ENCODE measurements at places on chromosomes 4 and X. TPM values are rescaled to one million over a fixed set of nuclear protein-coding genes. Genes with fewer than 3 reads are reported as not detected.
A peak's percentile ranks its signal among the peaks of the same experiment; 100 is the strongest.

The TBC1D9 gene
- total RNA-seq, result 4.9 TPM

The FGA gene
- total RNA-seq, result not detected

The TMPRSS11B gene
- total RNA-seq, result not detected

The VCX3B gene
- 1.3 TPM for total RNA-seq

The STK32B gene
- total RNA-seq, result not detected

The USP51 gene
- total RNA-seq, result 7.3 TPM

The PLP1 gene
- 0.07 TPM for total RNA-seq

The H2BW1 gene
- total RNA-seq, result not detected

DNA sequence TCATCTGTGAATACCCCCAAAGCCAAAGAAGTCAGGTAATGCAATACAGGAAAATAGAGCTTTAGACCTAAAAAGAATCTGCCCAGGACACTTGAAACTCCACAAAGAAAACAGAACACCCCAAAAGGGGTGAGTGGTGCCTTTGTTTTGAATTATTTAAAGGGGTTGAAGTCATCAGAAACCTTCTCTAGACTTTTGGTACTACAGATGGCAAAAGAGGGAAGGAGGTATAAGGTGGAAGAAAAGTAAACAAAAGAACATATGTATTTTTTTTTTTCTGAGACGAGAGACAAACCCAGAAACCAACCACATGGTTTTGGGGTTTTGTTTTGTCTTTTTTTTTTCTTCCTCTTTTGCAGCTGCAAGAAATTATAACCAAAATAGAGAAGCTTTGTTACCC lies 1477.8 kb downstream of the C4orf33 start:
- no peak for DNase-seq

GRCh38 chr4:103753868-103754653 lies 34.3 kb upstream of the TACR3 start:
- no peak for DNase-seq

GRCh38 chrX:113473418-113473817 lies 632.8 kb upstream of the AMOT start:
- DNase-seq, result peak; percentile 1

DNA sequence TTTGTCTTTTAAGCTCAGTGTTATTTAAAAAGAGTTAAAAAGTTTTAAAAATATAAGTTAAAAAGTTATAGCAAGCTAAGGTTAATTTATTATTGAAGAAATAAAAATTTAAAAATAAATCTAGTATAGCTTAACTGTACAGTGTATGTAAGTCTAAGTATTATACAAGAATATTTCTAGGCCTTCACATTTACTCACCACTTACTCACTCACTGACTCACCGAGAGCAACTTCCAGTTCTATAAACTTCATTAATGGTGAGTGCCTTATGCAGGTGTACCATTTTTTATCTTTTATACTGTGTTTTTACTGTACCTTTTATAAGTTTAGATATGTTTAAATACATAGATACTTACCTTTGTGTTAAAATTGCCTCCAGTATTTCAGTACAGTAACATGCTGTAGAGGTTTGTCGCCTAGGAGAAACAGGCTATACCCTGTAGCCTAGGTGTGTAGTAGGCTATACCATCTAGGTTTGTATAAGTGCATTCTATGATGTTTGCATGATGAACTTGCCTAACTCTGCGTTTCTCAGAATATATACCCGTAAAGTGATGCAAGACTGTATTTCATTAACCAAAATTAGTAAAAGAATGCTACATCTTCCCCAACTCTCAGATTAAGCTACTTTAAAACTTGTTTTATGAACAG lies 202.9 kb downstream of the CFAP299 start:
- no peak for DNase-seq

DNA sequence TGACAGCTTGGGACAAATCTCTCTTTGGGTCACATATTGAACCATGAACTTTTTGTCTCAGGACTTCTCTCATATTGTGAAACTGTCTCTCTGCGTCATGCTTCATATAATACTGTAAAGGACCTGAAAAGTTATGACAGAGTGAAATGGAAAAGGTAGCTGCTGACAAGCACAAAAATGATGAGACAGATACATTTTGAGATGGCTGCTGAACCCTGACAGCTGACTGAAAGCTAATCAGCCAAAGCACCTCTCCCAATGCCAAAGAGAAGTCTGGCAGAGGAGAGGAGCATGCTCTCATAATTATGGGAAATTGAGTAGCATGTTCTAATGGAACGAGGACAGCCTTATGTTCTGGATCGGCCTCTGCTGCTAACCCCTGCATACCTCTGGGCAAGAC lies 873.4 kb upstream of the ADGRL3 start:
- DNase-seq, result no peak

GRCh38 chr4:7590899-7591298 lies 156.2 kb upstream of the PSAPL1 start:
- DNase-seq, result no peak

- DNase-seq, result peak; percentile 79
Measured at GRCh38 chrX:15675490-15675921, 10.9 kb upstream of the CLTRN start.

DNA sequence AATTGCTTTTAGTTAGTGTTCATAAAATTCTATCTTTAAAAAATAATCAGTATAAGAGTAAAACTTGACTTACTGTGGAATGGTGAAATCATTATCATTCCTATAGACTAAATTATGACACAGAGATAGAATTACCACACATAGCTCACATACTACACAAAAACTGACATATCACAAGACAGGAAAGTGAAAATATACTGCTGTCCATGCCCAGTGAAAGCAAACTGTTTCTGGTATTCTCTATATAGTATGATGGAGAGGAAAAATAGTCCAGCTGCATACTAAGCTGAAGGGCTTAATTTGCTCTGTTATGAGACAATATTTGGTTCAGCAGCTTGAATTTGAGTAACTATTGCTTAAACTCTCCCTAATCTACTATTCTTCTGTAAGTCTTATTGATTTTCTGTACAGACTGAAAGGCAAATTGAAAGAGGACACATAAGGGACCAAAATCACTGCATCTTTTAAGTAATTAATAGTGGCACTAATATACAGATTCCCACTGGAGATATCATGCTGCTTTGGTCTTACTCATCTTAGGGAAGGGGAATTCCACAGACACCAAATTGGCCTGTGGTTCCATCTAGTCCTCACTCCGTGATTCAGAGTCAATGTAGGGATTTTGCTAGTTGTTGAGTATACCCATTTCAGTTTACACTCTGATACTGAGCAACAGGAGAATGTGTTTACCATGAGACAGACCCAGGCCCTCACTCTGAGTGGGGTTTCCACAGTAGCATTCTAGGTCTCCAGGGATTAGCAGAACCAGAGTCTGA lies 47.4 kb upstream of the AGA start:
- DNase-seq, result peak; percentile 29

GRCh38 chr4:4994312-4995097 lies 24.8 kb downstream of the CYTL1 start:
- no peak for DNase-seq

DNA sequence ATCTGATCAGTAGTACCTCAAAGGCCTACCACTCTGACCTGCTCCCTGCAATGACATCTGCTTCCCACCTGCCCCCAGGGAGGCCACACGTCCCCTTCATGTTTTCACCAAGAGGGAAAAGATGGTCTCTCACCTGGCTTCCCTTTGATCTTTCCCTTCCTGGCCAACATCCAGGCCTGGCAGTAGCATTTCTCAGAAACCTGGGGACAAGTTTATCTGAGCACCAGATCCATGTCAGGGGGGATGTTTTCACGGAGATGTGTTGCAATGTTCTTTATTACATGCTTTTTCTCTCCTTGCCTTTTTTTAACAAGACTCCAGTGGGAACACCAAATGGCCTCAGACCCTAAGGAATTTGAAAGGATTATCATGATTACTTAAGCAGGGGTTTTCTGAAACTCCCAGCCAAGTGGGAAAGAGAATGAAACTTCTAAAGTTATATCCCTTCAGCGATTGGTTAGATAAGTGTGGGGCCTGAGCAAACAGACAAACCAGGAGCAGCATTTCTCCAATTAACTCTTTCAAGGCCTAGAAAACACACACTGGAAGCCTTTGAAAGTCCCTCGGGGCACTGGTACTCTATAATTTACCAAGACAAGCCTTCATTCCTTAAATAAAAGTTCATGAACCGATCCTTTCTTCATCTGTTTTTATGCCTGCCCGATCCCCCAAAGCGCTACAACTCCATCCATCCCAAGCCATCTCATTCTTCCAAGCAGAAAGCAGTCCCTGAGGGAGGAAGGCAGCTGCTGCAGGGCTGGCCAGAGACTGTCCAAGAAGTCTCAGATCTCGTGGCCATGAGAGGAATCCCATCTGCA lies 94.1 kb downstream of the BCOR start:
- no peak for DNase-seq

GRCh38 chr4:14596028-14596427 lies 406.3 kb upstream of the CPEB2 start:
- DNase-seq, result no peak

DNA sequence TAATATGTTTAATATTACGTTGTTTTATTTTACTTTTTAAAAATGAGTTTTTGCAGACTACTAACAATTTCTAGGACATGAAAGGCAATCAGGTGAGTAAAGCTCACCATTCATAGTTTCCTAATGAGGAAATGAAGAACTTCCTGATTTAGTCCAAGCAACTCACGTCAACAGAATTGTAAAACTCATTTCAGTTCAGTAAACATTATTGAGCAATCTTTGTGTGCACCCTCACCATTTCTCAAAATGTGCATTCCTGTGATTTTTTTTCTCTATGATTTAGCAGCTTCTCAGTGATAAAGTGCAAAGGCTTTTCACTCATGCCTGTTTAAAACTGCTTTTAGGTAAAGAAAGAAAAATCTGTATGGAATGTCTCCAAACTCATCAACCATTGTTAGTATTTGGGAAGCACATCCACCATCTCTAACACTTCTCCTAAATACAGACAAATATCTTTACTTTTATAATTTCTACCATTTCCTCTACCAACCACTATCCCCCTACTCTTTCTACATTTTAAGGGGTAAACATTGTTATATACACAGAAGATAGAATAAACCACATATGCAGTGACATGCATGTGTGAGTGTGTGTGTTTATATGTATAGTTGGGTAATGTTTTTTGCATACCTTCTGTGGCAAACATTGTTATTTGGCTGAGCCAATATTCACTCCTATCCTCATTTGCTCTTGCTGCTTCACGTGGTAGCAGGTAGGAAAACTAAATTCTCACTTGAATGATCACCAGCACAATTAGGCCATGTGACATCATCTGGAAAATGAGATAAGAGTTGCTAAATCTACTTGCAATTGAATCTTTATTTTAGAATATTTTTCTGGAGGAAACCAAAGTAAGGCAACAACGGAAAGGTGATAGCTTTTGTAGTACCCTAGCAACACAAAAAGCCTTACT lies 54.7 kb upstream of the PRDM8 start:
- no peak for DNase-seq

GRCh38 chr4:33187035-33187434 lies 2466.9 kb downstream of the PCDH7 start:
- DNase-seq, result no peak

DNA sequence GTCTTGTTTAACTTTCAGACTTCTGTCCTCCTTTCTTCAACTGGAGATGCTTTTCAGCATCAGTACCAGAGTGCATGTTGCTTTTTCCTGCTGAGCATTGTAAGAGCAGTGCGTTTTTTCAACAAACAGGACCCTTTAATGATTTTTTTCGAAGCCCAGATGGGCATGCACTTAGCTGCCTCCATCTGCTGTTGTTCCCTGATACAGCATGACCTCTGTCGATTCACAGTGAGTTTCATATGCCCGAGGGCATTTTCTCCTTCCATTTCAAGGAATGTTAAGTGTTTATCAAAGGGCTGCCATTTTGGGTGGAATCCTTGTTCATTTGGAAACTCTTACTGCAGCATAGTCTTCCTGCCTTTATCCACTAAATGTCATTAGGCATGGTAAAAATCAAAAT lies 428.6 kb downstream of the DTHD1 start:
- DNase-seq, result no peak

DNA sequence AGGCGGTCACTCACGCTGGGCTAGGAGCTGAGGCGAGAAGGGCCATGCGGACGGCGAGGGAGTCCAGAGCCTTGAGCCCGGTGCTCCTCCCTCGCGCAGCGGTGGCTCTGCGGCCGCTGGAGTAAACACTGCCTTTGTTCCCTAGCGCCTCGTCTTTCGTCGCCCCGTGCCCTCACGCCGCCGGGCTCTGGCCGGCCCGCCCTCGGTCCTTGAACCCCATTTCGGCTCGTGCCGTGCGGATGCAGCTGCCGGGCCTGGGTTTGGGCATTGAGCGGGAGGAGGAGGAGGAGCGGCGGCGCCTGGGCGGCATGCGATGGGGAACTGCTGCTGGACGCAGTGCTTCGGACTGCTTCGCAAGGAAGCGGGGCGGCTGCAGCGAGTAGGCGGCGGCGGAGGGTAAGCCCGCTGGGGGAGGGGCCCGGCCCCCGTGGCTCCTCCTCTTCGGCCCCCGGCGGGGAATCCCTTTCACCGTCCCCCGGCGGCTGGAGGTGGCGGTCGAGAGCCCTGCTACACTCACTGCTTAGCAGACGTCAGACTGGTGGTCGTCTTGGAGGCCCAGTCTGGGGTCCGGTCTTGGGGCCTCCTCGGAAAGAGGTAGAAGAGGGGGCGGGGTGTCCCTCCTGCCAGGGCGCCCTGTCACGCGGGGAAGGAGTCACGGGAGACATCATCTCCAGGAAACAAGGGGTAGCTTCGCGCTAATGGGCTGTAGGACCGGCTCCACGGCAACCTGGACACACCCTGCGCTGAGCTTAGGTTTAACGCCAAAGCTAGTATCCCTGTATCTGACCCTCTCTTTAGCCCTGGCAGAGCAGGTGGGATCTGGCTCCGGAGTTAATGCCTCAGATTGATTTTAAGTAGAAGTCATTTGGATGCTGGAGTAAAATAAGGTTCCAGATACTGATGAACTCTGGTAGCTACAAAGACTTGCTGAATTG lies at the start of gene AP1AR:
Gene AP1AR, plus strand, starts transcription at position 9 of the 935 bp plus-strand sequence. Its CDS starts 305 bp downstream, at position 314.
- peak; percentile 81 for DNase-seq

GRCh38 chrX:71546879-71547278 lies 14.0 kb downstream of the OGT start:
- DNase-seq, result no peak

- DNase-seq, result no peak
Measured at GRCh38 chrX:110056419-110056818, 53.5 kb downstream of the TMEM164 start.

DNA sequence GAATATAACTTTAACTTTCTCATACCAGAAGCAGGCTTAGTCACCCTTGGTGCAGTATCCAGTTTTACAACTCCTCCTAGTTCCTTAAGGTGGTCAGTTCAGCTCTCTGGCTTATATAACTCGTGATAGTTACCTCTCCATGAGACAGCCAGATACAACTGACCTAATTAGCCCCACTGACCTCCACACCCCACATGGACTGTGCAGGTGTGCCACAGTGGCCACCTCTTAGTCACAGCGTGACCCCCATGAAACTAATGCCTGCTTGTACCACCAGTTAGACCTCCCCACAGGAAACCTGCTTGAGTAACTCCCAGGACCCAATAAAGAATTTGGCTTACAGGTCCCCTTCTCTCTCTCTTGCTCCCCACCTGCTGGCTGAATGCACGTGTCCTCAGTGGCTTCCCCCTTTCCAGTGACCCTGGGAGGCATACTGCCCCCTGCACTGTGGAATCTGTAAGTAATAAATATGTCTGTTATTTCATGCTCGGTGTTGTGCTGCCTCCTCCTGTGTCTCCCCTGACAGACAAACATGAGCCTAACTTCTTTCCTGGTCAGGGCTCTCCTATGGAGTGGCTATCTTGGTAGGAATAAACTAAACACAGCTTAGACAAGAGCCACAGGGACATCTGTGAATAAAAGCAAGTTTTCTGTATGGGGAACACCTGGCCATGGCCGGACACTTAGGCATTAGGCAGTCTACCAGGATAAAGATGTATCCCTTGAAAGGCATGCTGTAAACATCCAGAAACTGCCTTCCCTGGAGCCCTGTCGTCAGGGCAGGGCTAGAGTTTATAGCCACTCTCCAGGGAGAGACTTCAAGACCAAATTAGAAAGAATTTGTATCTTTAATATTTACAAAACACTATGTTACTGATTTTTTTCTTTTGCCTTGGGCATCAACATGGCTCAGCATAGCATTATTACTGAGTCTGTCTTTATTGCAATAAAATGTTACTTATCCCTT lies 209.7 kb upstream of the BOD1L1 start:
- DNase-seq, result no peak
